ENCODE measurements at places on chromosomes 1 and 21.

DNA sequence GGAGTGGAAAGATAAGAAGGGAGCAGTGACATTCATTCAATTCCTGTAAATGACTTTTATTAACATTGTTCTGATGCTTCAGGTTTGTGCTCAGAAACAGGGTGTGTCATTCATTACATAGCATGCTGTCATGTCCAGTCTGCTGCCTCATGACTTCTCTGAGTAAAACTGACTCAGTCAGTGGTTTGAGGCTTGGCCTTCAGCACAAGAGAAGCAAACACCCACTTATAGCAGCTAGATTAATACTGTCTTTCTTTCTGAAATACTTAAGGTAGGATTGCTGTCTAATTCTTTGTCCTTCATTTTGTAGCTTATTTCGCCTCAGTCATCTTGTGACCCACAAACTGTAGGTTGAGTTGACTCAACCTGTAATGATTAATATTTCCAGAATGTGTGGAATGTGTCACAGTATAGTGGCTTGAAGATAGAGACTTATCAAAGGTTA, 32.9 kb downstream of the RASAL2 start:
- no peak for DNase-seq

DNA sequence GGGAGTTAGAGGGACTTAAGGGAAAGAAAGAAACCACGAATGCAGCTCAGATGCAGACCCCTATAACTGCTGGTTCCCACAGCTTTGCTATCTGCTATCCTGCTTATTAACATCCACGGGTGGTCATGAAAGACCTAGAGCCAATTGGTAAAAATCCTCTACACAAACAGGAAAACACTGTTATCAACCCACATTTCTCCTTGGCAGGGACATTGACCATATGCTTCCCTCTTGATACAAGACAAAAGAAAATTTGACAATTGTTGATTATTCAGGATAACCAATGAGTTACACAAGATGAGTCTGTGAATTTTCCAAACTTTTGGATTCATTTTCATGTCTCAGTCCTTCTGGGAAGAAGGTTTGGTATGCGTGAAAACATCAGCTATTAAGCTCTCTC, 90.4 kb downstream of the TIAM1 start:
- DNase-seq = no peak

- DNase-seq = no peak
Observed at GRCh38 chr1:169784102-169784501, 10.6 kb downstream of the METTL18 start.

- DNase-seq = peak; percentile 44
Observed at GRCh38 chr1:235759336-235759735, 107.4 kb downstream of the LYST start.

DNA sequence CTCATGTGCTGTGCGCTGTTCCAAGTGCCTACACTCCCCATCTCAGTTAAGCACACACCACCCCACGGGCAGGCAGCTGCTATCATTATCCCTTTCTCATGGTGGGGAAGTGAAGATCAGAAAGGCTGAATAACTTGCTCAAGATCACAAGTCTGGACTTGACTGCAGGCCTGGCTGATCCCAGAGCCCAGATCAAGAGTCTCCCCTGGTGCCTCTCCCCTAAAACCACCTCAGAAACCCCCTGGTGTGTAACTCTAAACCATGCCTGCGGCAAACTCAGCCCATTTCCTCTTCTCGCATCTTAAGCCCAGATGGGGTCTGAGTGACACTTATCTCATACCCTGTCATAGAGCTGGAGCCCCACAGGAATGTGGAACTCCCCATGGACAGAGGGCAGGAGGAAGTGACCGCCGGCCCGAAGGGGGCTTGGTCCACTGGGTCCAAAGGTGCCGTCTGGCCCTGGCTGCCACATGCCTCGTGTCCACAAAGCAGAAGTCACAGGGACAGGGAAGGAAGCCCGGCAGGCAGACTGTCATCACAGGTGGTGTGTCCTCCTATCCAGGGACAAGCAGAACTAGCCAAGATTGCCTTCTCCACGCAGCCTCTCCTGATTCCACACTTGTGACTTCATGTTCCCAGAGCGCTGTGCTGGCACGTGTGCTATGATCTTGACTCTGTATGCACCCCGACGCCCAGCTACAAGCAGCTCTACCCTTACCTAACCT, 92.1 kb downstream of the SYF2 start:
- DNase-seq = no peak

DNA sequence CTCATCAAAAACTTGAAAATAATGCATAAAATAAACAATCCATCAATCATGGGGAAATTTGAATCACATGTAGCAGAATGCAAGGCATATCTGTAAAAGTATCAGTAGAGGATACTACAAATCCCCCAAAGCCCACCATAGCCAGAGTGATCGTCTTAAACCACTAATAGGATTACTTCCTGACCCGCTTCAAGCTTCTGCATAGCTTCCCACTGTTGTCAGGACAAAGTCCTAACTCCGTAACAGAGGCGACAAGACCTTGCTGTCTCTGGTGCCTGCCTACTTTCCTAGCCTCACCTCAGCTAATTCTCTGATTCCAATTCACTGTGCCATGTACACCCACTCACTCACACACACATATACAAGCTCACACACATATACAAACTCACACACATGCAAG, 161.2 kb upstream of the NFIA start:
- no peak for DNase-seq

DNA sequence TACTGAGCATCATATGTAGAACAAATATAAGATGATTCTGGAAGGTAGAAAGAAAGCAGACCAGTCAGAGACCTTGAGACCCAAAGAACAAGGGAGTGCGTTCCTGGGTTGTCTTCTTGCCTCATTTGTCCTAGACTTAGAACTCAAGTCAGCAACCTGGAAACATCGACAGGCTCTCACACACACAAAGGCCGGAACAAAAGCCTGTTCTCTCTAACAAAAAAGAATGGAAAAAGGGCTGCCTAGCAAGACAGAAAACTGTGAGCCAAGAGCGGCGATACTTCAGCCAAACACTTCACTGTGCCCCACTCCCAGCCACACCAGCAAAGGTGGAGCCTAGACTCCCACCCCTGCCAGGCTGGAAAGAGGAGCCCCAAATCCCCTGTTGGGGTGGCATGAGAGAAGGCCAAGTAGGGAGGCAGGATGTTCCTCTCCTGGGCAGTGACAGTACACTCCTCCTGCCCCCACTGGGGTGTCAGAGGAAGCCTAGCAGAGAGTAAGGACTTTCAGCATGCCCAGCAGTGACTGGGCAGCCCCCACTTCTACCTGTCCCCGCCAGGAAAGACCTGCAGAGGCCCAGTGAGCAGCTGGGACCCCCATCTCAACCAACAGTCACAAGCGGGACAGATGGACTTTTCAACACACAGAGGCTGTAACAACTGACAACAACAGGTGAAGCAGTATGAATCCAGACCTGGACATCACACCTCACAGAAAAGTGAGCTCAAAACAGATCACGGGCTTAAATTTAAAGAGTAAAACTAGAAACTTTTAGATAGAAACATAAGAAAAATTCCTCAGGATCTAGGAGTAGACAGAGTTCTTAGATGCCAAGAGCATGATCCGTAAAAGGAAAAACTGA, 33.0 kb downstream of the MRAP start:
- DNase-seq = no peak

GRCh38 chr21:39451332-39452206, at the start of gene SH3BGR:
TSS of gene SH3BGR (plus strand) at chr21:39451970. CDS start at chr21:39452097, 127 bp downstream.
- DNase-seq = peak; percentile 5

DNA sequence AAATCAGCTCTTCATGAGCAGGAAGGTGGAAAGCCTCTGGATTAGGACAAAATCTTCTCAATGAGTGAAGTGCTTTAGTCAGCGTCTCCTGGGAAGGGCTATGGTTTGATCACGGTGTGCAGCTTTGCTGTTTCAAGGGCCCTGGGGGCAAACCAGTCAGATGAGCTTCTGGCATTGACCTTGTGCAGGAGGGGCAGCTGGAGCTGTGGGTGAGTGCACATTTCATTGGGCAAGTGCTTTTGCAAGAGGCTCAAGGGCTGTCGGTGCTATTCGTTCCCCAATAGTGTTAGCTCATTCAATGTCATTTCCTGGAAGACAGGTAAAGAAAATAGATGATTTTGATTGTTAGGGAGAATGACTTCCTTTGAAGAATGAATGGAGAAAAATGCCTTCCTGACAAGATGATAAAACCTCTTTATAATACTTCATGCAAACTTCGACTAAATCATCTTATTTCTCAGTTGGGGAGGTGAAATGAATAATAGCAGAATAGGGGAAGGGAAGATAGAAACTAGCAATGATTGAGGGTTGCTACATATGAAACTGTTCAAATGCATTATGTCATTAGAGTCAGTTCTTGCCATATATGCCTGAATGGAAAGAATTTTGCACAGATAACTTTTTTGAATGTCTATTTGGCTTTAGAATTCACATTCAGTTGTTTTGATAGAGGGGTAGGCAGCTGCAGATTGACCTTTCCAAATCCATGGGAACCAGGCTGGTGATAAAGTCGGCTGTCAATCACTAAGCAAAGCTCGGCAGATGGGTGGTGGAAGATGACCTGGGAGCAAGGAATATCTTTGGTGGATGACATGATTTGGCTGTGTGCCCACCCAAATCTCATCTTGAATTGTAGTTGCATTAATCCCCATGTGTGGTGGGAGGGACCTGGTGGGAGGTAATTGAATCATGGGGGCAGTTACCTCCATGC, 12.9 kb upstream of the DISC1 start:
- DNase-seq = no peak

DNA sequence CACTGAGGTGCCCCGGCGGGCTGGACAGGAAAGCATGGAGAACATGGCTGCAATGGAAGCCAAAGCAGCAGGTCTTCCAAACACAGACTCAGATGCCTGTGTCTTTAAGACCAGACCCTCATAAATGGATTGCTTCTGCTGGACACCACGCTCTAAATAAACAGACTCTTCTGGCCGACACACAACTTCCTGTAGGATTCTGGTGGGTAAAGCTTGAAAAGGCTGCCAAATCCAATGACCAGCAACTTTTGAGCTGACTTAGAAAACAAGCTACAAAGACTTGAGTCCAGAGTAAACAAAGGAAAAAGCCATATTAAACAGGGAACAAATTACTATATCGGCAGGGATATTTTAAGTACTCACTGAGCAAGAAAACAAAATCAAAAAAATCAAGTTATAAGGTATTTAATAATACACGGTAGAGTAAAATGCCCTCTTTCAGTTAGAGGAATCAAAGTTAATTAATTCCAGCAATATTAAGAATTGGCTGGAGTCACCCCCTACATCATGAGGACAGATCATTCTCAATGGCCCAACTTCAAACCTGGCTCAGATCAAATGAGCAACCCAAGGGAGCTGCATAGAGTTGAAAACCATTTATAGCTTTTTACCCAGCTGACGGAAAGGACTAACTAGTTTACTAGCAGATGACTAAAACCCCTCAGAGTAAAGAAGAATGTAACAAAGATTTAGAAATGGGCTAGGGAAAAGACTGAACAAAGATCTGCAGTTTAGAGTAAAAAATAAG, 102.4 kb downstream of the TGFBR3 start:
- DNase-seq = no peak

DNA sequence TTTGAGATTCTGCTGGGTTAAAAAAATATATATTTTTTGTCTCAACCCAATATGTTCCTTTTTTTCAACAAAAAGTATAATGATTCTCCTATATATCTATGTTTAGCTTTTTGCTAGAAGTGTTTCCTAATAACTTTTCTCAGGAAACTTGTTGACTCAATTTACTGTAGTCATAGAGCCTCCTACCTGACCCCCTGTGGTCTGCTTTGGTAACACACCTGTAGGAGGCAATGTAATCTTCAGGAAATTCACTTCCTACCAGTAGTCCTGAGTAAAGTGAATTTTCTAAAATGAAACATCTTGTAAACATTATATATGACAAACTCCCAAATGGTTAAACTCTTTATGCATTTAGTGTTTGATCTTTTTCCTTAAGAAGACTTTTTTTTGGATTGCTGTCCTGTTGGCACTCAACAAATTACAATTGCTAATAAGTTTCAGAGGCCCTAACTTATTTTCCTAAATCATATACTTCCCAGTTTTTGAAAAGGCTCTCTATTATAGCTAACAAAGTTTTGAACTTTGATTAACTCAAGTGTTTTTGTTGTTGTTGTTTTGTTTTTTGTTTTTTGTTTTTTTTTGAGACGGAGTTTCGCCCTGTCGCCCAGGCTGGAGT, 118.3 kb downstream of the OLFML2B start:
- DNase-seq = no peak

GRCh38 chr1:220879076-220879508, at the start of gene HLX:
TSS of gene HLX (plus strand) at chr1:220879443. CDS start at chr1:220879858, 415 bp downstream.
- DNase-seq = no peak

DNA sequence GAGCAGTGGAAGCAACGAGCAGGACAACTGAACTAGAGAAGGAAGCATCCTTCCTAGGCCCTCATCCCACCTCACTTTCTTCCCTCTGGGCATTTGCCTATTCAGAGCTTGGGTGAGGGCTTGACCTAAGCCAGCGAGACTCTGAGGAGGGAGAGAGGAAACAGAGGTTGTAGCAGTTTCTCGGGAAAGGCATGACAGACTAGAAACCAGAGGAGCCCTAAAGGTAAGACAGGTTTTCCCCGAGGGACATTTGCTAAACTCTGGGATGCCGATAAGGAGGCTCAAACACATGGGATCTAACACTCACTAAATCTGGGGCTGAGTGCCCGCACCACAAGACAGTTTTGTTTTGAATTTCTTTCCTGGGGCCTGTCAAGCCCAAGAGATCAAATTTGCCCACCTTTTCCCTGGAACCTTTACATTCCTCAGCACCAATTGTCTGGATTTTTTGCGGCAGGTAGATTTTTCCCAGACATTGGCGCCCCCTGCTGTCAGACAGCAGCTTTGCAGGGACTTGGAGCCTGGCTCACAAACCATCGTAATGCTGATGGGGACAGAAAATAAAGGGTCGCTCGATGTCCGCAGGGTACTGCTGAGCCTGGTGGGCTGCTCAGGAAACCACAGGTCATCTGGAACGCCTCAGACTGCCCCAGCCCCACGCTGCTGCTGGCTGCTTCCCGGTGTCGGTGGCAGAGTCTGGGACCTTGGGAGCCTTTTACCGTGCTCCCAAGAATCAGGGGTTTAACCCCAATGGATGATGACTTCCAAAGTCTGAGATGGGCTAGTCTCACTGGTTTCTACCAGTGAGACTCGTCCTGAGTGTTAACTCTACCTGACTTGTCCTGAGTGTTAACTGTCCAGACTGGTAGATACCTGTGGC, 23.4 kb upstream of the TSPAN2 start:
- no peak for DNase-seq

GRCh38 chr1:183832459-183832858, 27.5 kb downstream of the RGL1 start:
- no peak for DNase-seq

GRCh38 chr1:45622524-45623394, 1.1 kb downstream of the CCDC17 start:
- DNase-seq = no peak

DNA sequence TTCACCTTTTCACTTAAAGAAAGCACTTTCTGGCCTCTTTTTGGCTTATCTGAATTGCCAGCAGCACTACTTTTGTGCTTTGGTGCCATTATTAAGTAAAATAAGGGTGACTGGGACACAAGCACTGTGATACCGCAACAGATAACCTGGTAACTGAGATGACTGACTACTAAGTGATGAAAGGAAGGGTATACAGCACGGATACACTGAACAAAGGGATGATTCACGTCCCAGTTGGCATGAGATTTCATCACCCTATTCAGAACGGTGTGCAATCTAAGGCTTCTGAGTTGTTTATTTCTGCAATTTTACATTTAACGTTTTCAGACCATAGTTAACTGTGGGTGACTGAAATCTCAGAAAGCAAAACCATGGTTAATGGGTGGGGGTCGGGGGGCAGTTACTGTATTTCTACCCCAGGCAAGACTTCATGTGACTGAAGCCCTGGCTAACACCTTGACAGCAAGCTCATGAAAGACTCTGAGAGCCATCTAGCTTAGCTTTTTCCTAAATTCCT, 102.8 kb downstream of the CLIC6 start:
- DNase-seq = no peak
